ENCODE measurements at places on chromosomes 6 and 20.

DNA sequence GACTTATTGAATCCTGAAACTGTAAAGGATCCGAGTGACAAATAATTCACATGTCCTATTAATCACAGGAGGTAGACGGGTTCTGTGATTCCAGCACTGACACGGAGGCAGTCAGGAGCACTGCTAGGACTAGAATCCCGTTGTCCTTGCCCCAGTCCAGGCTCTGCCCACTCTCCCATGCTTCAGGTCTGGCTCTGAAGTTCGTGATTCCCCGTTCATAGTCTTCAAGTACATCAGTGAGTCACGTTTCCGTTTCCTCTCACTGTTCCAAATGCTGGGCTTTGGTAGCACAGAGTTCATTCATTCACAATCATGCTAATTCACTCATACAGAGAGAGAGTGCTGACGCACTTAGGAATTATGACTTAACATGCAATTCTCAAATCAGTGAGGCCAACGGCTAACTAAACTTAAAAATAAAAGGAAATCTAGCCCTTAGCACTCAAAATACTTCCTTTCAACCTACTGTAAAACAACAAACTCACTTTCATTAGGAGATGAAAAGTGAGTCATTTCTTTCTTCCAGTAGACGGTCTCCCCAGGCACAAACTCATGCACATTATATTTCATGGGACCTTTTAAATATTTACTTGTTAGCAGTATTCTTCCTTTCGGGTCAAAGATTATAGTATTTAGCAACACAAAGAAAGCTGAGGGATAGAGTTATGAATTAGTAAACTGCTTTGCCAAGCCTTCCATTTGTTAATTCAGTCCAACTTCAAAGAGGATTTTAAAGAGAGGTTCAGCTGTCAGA, 94.0 kb upstream of the NHSL1 start:
- peak; percentile 32 for DNase-seq

DNA sequence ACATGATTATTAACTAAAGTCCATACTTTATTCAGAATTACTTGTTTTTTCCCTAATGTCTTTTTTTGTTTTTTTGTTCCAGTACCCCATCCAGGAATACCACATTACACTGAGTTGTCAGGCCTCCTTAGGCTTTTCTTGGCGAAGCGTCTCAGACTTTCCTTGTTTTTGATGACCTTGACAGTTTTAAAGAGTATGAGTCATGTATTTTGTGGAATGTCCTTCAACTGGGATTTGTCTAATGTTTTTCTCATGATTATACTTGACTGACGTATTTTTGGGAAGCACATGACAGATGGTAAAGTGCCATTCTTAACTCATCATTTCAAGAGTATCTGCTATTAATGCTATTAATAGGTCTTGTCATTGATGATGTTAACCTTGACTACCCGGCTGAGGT, 23.6 kb downstream of the ENPP1 start:
- no peak for DNase-seq

- DNase-seq: no peak
Observed at GRCh38 chr6:47438481-47439347, 38.9 kb upstream of the CD2AP start.

DNA sequence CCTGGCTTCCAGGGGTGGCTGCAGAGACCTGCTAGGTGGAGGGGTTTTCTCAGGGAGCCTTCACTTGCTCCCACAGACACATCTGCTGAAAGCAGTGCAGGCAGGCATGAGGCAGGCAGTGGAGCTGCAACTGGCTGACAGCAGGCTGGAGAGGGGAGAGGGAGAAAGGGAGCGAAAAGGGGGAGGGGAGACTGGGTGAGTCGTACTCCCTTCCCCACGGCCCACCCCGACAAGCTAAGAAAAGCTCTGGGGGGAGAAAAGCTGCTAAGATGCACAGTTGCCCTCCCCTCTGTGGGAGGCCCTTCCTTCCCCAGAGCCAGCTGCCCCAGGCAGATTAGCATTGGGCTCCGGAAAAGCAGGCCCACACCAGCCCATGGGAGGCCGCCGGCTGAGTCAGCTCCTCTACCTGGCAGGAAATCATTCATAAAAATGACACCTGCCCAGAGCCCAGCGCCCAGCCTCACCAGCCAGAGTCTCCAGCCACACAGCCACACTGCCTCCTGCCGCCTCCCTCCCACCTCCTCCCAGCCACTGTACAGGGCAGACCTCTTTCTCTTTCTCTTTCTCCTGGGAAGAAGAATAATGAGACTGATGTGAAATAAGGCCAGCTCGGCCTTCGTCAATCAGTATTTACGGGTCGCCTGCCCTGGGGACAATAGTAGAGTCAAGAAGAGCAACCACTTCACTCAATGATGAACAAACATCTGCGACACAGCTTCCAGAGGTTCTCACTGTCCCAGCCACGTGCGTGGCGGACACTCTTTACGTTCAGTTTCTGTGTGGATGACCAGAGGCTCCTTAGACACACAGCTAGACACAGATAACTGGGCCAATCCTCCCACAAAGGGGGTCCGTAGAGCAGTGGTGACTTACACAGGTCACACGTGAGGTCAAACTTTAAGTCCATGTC, 7.7 kb upstream of the C20orf203 start:
- no peak for DNase-seq

- no peak for DNase-seq
Observed at GRCh38 chr6:217048-217659, 75.1 kb upstream of the DUSP22 start.

GRCh38 chr6:25472306-25472705, 179.7 kb upstream of the SCGN start:
- DNase-seq: no peak

- DNase-seq: peak; percentile 57
Observed at GRCh38 chr20:46117704-46118467, at the start of gene CD40. CD40 (plus strand) TSS chr20:46118314; CDS start chr20:46118344, 30 bp downstream.

- peak; percentile 6 for DNase-seq
Observed at GRCh38 chr20:2524709-2525506, 11.5 kb upstream of the TMC2 start.

DNA sequence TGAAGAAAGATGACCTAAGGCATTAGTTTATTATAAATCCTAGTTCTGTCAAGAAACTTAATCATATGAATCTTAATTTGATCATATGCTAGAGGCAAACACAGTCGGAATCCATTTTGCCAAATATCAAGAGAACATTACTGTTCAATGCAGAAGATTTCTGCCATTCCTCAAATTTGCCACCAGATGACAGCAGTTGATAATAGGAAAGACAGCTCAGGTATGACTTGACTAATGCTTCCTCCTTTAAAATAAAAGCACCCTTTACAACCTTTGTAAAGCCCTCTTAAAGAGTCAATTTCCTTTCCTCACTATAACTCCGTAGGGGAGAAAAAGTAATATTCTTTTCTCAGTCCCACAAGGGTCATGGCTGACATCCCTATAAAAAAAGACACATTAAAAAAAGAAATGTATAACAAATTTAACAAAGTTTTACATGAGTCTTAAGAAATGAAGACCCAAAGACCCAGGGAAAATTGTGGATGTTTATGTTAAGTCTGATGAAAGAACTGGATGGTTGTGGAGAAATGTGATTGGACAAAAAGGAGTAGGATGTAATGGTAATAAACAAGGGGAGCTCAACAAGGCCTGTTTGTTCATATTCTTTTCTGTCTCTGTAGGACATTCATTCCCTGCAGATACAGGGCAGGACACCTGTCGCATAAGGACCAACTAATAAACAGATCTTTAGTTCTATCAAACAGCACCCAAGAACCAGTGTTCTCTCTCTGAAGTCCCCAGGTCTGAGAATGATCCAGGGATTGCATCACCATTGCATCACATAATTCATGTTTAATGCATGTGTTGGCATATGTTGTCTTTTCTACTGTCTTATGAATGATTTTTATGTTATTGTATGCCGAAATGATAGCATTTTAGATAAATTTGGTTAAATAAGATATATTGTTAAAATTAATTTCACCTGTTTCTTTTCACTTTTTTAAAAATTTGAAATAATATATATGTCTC, 23.0 kb upstream of the IL17A start:
- peak; percentile 17 for DNase-seq

- no peak for DNase-seq
Observed at GRCh38 chr6:79250559-79250958, 16.1 kb upstream of the HMGN3 start.

- no peak for DNase-seq
Observed at GRCh38 chr6:157983406-157984119, 1.9 kb downstream of the SYNJ2 start.

DNA sequence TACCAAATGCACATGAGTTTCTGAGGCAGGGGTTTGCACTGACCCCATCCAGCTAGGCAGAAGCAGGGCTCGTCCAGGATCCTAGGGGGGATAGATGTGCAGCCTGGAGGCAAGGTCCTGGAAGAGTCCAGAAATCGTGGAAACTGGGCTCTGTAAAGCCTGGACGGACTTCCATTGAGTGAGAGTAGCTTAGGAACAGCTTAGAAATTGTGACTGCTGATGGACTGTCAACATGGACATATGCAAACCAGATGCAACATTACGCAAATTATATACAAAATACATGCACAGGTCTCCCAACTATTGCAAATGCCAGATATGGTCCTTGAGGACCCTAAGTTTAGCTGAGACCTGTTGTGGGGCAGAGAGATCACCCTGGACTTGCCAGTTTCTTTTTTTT, 4.8 kb upstream of the EMILIN3 start:
- DNase-seq: no peak

DNA sequence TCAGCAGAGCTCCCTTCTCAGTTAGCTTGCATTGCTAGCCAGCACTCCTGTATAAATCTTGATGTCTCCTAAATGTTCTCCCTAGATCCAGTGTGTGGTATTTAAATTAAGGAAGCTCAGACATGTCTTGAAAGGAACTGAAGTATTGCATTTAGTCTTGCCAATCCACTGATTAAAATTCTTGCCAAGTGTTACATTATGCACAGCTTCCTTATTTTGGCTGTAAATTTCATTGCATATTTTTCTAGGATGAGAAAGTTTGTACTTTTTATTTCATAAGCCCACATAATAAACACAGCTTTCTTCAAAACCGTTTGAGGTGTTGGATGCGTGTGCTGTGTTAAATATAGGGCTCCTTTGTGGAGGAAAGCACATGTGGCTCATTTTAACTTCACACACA, 329.8 kb upstream of the FLRT3 start:
- no peak for DNase-seq

- DNase-seq: no peak
Observed at GRCh38 chr20:41300383-41300782, 17.1 kb downstream of the ZHX3 start.

GRCh38 chr6:21033084-21033483, 498.8 kb downstream of the CDKAL1 start:
- DNase-seq: no peak

DNA sequence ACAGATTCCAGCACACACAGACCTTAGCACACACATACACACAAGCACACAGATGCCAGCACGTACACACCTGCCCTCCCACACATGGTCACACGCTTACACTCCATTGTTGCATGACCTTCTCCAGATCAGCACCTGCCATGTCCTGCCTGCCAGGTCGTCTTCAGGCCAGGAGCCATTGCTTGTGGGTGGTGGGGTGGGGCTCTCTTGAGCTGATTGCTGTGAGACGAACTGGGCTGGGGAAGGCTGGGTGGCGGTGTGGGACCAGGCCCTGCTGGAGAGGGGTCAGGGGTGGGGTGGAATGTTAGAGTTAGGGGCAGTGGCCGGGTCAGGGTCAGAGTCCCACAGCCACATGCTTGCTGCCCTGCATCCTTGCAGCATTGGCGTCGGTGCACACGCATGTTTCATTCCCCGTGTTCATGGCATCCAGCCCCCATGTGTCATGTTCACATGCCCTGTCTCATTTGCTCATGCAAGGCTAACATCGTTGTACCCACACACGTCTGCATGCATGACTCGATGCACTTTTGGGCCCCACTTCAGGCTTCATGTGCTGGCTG, 6.5 kb upstream of the NPBWR2 start:
- DNase-seq: no peak

- no peak for DNase-seq
Observed at GRCh38 chr20:63470410-63470809, 2.0 kb downstream of the KCNQ2 start.

- DNase-seq: no peak
Observed at GRCh38 chr6:15256538-15257271, 10.8 kb downstream of the JARID2 start.

DNA sequence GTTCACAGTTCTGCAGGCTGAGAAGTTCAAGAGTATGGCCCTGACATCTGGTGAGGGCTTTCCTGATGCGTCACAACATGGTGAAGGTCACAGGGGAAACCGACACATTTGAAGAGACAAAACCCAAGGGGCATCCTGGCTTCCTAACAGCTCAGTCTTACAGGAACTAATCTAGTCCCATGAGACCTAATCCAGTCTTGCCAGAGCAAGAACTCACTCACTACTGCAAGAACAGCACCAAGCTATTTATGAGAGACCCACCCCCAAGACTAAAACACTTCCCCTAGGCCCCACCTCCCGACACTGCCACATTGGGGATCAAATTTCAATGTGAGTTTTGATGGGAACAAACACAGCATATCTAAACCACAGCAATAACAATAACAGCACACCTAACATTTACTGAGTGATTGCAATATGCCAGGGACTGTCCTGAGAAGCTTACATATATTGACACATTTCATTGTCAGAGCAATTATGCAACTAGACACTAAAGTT, 46.6 kb downstream of the TPBG start:
- DNase-seq: no peak

DNA sequence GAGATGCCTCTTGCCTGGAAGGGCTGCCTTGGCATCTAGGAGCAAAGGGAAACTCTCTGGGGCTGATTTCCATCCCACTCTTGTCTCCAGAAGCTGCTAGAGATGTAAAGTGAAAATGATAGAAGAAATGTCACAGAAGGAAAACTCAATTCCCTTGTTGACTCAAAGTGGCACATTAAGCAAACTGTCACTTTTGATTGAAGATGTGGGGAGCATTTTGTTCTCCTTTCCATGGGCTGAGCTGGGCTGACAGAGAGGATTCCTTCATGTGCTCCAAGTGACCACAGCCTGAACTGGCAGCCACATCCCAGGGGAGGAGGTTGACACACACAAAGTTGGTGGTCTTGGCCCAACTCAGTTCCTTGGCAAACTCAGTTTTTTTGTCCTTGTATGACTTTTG, 9.8 kb downstream of the GPR31 start:
- no peak for DNase-seq

DNA sequence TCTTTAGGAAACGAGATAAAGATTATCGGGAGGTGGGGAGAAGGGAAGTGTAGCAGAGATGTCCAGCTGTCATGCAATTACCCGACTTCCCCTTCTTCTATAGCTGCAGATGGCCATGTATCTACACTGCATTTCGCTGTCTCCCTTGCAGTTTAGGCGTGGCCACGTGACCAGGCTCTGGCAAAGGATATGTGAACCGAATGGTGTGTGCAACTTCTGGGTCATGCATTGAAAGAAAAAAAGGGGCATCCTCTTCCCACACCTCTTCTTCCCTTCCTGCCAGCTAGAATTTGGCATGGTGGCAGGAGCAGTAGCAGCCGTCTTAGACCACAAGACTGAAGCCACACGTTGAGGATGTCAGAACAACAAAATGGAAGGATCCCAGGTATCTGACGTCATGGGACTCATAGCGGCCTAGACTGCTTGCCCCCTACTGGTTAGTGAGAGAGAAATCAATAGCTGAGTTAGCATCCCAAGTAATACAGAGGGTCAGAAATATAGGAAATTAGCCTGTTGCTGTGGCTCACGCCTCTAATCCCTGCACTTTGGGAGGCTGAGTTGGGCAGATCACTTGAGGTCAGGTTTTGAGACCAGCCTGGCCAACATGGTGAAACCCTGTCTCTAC, 32.8 kb downstream of the TCF15 start:
- no peak for DNase-seq

- no peak for DNase-seq
Observed at GRCh38 chr6:37177077-37177934, 7.4 kb downstream of the PIM1 start.

- no peak for DNase-seq
Observed at GRCh38 chr6:7912736-7913517, 2.3 kb upstream of the TXNDC5 start.
